ENCODE measurements at places on chromosomes 3 and 15.

- DNase-seq, result no peak
Observed at GRCh38 chr3:174417573-174417972, 441.6 kb upstream of the NAALADL2 start.

DNA sequence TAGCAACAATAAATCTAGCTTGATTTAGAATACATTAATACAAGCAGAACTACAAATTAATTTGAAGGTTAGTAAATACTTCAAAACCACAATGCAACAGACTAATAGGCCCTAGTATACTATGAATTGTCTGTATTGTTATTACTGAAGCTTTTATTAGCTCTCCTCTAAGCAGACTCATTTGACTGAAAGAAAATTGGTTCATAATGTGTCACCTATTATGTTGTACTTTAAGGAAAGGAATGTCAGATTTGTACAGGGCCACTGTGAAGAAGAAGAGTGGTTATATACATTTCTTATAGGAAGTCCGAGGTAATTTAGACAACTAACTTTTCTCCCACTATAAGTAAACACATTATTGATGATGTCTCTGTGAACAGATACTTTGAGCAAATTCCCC, 954.5 kb downstream of the ZPLD1 start:
- DNase-seq, result no peak

GRCh38 chr15:101244889-101245668, 6.8 kb downstream of the CHSY1 start:
- DNase-seq, result no peak

- DNase-seq, result no peak
Observed at GRCh38 chr15:89784686-89784960, 8.5 kb downstream of the MESP2 start.

DNA sequence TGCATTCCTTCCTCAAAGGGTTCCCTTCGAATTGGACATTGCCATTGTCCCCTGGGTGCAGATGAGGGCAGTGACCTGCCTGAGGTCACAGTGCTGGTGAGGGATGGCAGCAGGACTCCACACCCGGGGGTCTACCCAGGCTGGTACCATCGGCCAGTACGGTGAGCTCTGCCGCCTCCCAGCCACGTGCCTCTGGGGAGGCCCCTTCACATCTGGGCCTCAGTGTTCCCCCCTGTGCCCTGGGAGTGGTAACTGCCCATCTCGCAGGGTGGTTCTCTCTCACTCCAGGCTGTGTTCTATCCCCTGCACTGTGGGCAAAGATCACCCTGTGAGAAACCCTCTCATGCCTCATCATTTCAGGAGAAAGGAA, 99.4 kb upstream of the IQSEC1 start:
- DNase-seq, result no peak

DNA sequence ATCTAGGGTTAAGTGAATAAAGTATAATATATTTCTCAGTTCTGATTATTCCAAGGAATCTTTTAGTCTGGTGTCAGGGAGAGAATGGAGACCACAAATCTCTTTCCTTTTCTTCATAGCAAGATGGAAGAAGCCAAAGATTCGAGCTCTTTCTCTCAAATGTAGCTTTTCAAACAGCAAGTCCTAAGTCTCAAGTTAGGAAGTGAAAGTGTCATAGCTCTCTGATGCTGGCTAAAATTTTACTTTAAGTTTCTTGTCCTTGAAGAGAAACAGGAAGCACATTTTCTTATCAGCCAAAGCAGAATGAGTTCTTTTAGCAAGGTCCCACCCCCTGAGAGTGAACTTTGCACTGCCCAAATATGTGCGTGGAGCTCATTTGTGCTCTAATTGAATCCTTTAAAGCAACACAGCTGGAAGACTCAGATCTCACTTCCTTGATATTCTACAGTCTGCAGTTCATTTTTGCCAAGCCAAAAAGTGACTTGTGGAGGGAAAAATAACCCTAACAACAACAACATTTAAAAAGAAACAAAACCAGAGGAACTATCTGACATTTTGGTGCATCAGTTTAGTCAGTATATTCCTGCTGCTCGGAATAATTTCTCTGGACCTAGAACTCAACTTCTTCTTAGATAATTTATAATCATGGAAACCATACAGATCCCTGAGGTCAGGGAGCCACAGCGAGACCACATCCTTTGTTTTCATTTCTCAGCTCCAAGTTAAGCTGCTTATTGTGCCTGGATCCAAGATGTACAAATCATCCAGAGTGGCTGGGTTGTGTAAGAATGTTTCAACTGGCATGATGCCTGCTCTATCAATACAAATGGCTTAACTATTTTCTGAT, 238.7 kb upstream of the P2RY1 start:
- DNase-seq, result peak; percentile 61
